ENCODE measurements at places on chromosomes 11 and 22.
A peak's percentile ranks its signal among the peaks of the same experiment; 100 is the strongest.

- peak; percentile 40 for DNase-seq
These were observed 46.2 kb downstream of the IGF2 start for GRCh38 chr11:2092956-2093412.

GRCh38 chr22:36756031-36756430 lies 19.9 kb downstream of the IFT27 start:
- no peak for DNase-seq

DNA sequence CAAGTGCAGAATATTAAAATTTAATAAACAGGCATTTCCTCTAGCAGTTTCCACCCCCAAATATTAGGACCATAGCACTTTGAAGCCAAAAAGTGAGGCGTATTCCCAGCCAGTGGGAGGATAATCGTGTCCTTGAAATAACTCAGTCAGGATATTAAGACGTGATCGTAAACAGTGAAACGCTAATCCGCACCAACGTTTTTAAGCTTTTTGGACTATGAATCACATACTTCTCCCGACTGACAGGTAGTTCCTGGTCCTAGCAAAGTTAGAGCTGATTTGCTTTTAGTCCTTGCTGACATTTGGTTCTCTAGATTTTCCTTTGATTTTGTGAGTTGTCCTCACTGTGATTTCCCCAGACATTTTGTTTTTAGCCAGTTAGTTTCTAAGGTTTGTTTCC lies 197.1 kb upstream of the ARHGAP20 start:
- DNase-seq, result no peak

DNA sequence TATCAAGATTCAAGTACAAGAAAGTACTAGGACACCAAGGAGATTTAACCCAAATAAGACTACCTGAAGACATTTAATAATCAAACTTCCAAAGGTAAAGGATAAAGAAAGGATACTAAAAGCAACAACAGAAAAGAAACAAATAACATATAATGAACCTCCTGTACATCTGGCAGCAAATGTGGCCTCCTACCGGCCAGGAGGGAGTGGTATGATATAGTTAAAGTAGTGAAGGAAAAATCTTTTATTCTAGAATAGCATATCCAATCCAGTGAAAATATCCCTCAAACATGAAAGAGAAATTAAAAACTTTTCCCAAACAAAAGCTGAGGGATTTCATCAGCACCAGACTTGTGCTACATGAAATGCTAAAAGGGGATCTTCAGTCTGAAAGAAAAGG lies 104.7 kb upstream of the GUCY1A2 start:
- DNase-seq, result no peak

GRCh38 chr11:4610258-4610935 lies 2.4 kb upstream of the TRIM68 start:
- DNase-seq, result no peak

- no peak for DNase-seq
These were observed 3.8 kb downstream of the CPT1A start for GRCh38 chr11:68837583-68838571.

- DNase-seq, result peak; percentile 75
These were observed 29.8 kb downstream of the SGSM3 start for GRCh38 chr22:40400159-40400558.

DNA sequence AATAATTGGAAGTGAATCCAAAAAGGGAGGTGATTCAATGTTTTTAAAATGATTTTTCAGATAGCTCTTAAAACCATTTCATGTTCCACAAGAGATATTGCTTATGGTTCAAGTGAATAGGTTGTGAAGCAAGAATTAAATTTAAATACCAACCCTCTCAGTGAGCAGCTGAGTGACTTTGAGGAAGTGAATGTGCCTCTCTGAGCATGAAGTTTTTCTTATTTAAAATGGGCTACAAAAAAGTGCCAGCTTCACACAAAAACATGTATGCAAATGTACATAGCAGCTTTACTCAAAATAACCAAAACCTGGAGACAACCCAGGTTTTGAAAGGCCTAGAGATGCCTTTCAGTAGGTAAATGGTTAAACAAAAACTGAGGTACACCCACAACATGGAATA lies 35.5 kb upstream of the GAB4 start:
- no peak for DNase-seq

DNA sequence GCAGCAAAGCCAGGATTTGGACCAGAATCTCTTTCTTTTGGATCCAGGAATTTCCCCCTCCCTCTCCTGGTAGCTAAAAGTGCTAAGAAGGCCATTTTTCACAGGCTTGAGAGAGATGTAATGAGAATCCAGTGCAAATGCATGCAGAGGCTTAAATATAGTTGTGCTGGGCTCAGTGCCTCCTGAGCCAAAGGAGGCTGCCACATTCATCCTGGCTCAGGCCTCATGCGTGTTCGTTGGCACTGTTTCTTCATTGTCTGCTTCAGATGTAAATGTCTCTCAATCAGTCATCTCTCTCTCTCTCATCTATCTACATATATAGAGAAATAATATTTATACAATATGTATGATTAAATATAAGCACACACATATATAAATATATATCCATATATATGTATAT lies 83.6 kb downstream of the INSC start:
- DNase-seq, result no peak

GRCh38 chr11:26847459-26847858 lies 125.6 kb upstream of the SLC5A12 start:
- DNase-seq, result no peak

DNA sequence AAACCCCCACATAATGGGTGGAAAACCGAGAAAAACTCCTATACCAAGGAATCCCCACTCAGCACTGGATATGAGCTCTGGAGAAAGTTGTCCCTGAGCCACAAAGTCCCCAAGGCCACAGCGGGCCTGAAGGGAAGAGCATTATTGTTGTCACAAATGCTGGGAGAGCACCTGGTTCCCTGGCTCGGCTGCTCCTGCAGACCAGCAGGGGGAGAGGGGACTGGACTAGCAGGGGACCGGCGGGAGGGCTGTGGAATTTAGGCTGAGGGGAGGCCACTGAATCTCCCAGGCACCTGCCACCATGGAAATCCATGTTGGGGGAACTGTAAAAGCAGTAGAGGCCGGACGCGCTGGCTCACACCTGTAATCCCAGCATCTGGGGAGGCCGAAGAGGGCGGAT lies 7.0 kb downstream of the PC start:
- no peak for DNase-seq

GRCh38 chr11:61149624-61150615 lies 11.3 kb downstream of the VPS37C start:
- no peak for DNase-seq

GRCh38 chr11:75351541-75351790 lies at the start of gene ARRB1:
Gene ARRB1, minus strand, starts transcription at chr11:75351661. Its CDS starts 54 bp downstream, at chr11:75351607.
- DNase-seq, result no peak

DNA sequence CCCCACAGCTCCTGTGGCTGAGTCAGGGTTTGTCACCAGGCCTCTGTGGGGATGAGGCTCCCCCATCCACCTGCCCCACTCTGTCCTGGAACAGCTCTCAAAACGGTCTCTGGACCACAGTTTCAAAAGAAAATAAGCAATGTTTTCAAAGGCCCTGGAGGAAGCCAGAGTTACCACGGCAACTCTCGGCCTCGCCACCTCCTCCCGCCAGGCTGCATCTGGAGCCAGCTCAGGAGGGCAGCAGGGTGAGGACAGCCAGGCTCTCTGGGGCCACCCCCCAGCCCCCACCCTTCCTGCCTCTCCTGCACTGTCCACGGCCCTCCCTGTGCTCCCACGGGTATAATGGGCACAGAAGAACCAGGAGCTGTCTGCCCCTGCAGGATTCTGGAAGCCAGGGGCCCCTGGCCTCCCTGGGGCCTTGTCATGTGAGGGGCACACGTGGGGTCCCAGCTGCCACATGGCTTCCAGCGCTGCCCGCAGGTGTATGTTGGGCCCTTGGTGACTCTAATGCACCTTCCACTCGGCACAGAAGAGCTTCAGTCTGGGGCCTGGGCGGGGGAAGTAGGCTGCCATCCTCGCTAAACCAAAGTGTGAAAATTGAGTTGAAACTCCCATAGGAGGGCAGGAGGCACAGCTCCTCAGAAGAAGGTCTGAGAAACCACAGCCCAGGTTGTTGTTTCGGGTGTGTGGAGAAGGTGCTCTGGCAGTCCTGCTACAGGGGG lies 10.3 kb downstream of the CD81 start:
- DNase-seq, result no peak

Measured in CD4-positive, alpha-beta T cell treated with Interleukin-15 for 1 hour (primary cell).